Activated T-helper 9 cell treated with anti-CD3 and anti-CD28 coated beads, Interleukin-2, amount 50 U/mL, for 16 hours (primary cell): ENCODE measurements at places on chromosomes 11 and 22.

- no peak for DNase-seq
These were observed 106.4 kb downstream of the DSCAML1 start for GRCh38 chr11:117690484-117691217.

- no peak for DNase-seq
These were observed 106.7 kb downstream of the MRTFA start for GRCh38 chr22:40529821-40530220.

GRCh38 chr11:35943713-35944502 lies at the start of gene LDLRAD3:
TSS of gene LDLRAD3 (plus strand) at chr11:35944062. CDS start at chr11:35944099, 37 bp downstream.
- DNase-seq: no peak

DNA sequence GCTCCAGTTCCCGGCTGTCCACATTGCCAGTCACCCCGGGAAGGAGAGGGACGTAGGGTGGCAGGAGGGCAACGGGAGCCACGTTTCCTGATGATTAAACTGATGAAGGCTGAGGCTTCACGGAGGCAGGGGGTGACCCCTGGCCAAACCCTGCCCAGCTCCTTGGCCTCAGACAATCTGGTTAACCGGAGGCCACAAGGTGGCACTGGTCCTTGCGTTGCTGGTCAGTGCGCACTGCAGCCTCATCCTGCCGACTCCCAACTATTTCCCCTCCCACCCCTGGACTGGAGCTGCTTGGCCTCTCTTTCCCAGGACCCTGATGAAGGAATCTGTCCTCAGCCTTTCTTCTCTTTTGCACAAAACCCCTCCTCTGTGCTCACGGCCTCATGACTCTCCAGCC lies 75.3 kb downstream of the PDE2A start:
- no peak for DNase-seq

- no peak for DNase-seq
These were observed 153.0 kb downstream of the BBOX1 start for GRCh38 chr11:27193434-27194225.

DNA sequence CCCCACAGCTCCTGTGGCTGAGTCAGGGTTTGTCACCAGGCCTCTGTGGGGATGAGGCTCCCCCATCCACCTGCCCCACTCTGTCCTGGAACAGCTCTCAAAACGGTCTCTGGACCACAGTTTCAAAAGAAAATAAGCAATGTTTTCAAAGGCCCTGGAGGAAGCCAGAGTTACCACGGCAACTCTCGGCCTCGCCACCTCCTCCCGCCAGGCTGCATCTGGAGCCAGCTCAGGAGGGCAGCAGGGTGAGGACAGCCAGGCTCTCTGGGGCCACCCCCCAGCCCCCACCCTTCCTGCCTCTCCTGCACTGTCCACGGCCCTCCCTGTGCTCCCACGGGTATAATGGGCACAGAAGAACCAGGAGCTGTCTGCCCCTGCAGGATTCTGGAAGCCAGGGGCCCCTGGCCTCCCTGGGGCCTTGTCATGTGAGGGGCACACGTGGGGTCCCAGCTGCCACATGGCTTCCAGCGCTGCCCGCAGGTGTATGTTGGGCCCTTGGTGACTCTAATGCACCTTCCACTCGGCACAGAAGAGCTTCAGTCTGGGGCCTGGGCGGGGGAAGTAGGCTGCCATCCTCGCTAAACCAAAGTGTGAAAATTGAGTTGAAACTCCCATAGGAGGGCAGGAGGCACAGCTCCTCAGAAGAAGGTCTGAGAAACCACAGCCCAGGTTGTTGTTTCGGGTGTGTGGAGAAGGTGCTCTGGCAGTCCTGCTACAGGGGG lies 10.3 kb downstream of the CD81 start:
- DNase-seq: no peak

GRCh38 chr11:73982990-73983740 lies 522 bp upstream of the UCP2 start:
- DNase-seq: peak; percentile 88

DNA sequence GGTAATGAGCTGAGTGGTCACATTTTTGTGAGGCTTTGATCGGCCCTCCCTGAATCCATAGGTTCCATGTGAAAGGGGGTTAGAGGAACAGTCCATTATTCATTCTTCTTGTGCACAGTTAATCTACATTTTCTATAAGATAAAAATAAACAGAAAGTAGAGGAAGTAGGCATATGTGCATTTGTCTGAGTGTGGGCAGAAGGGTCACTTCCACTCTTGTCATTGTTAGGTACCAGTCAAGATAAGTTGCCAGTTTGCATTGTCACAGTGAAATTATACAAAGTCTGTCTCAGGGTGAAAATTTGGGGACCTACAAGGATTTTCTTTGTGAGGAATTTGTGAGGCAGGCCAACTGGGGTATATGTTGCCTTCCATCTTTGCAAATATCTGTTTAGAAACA lies 4.6 kb upstream of the APOL4 start:
- DNase-seq: no peak

DNA sequence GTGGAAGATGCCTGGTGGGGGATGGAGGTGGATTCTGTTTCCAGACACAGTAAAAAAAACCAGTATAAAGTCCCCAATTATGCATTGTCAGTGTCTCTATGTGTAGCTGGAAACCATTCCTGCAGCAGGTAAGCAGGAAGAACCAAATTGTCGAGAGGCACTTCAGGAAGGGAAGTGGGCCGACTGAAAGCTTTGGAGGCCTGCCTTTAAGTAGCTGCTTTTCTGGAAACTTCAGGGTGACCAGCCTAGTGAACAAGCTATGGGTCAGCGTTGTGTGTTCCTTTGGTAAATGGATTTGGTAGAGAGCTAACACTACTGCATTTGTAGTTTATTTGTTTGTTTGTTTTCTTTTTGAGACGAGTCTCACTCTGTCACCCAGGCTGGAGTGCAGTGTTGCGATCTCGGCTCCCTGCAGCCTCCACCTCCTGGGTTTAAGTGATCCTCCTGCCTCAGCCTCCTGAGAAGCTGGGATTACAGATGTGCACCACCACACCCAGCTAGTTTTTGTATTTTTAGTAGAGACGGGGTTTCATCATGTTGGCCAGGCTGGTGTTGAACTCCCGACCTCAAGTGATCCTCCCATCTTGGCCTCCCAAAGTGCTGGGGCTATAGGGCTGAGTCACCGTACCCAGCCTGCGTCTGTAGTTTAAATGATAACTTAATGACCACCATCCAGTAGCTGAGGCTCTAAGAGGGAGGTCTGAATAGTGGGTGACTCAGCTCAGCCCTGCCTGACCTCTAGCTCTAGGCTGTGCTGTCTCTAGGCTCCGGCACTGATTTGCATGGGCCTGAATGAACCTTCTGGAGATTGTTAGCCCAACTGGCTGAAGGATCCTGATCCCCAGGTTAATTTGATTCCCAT lies 12.8 kb downstream of the PTPRJ start:
- DNase-seq: no peak
